ENCODE measurements at places on chromosomes 13 and 19. TPM values are rescaled to one million over a fixed set of nuclear protein-coding genes. Genes with fewer than 3 reads are reported as not detected.

GRCh38 chr13:113457510-113457909 is 4.2 kb upstream of the ADPRHL1 start:
- DNase-seq: no peak

The KLK4 gene
- not detected for total RNA-seq

DNA sequence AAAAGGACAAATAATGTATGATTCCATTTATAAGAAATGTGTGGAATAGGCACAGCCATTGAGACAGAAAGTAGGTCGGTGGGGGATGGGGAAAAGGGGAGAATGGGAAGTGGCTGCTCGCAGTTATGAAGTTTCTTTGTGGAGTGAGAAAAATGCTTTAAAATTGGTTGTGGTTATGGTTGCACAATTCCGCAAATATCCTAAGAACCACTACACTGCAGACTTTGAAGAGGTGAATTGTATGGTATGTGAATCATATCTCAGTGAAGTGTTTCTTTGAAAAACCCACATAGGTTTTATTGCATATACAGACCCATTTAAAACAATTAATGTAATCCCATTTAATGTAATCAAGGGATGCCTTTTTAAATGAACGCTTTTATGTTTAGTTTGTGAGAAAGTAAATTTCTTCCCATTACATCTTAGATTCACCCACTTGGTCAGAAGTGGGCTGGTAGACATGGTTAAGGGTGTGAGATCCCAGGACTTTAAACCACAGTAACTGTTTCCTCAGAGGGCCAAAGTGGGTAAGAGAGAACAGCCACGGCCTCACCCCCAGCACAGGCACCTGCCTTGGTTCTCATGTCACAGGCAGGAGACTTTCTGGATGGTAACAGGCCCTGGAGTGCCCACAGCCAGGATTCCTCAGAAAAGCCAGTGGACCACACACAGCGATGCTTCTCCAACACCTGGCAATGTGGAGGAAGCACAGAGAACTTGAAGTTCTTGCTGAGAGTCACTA is 119.3 kb upstream of the GJB6 start:
- DNase-seq: no peak

GRCh38 chr13:60837806-60838205 is 440.8 kb downstream of the TDRD3 start:
- DNase-seq: no peak

GRCh38 chr19:47331931-47332547 is at the start of gene C5AR2:
Gene C5AR2 (plus strand): TSS chr19:47332175. CDS start chr19:47340800, 8,625 bp downstream.
- DNase-seq: no peak

The CACNA1A gene
- 0.51 TPM for total RNA-seq

DNA sequence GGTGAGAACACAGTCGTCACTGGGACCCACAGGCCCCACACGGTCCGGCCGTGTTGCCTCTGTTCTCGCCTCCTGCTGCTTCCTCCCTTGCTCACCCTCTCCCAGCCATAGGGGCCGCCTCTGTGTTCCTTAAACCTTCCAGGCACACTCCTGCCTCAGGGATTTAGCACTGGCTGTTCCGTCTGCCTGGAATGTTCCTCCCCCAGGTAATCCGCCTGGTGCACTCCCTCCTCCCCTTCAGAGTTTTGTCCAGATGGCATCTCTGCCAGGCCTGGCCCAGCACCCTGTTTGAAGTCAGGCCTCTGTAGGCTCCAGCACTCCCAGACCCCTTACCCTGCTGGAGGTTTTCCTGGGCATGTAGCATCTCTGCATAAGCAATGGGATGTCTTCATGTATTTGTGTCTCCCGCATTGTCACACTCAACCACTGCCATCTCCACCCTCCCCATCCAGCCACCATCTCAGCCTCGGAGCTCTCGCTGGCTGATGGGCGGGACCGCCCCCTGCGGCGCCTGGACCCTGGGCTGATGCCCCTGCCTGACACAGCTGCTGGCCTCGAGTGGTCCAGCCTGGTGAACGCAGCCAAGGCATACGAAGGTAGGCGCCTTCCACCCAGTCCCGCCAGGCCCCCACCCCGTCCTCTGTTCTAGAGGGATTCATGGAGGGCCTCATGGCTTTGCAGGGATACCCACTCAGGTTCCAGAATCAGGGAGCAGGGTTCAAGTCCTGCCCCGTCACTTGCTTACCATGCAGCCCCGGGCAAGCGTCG is 25.9 kb downstream of the DPF1 start:
- no peak for DNase-seq

The NUMBL gene
- 16.7 TPM for total RNA-seq

- no peak for DNase-seq
Measured at GRCh38 chr13:50711996-50712395, 131.5 kb downstream of the DLEU7 start.

GRCh38 chr19:2543463-2544442 is 67.8 kb downstream of the GADD45B start:
- peak; percentile 93 for DNase-seq

DNA sequence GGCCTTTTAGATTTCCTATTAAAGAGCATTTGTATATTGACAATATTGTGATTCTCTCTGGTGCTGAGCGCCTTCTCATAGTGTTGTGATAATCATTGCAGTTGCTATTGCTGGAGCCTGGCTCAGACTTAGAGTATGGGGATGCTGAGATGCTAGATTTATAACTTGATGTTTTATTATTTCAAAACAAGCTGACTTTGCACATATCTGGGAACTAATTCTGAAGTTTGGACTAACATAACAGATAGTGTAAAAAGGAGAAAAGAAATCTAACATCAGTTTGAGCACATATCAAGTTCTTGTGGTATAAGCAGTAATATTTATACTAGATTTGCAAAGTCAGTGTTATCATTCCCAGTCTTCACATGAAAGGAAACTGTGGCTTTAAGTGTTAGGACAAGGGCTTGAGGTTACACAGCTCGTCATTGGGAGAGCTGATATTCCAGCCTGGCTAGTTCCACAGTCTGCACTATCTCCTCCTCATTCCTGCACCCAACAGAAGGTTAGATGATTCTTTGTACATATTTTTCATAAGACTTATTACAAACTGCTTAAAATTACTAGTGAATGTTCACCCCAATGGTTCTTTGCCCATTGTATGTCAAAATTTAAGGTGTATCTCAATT is 279.8 kb downstream of the MTUS2 start:
- DNase-seq: no peak

DNA sequence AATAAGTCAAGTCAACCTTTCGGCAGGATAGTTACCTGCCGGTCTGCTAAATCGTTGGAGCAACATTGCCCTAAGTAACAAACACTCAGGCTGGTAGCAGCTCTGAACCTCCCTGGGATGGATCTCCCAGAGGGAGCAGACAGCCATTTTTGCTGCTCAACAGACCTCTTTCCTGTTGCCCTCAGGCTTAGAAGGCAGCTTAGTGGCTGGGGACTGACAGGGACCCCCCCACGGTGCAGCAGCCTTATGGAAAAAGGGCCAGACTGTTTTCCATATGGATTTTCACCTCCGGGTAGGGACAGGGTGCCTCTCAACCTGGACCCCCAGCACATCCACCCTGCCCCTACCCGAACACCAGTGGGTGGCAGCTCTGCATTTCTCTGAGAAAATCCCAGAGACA is 49.7 kb downstream of the UBL3 start:
- DNase-seq: no peak

DNA sequence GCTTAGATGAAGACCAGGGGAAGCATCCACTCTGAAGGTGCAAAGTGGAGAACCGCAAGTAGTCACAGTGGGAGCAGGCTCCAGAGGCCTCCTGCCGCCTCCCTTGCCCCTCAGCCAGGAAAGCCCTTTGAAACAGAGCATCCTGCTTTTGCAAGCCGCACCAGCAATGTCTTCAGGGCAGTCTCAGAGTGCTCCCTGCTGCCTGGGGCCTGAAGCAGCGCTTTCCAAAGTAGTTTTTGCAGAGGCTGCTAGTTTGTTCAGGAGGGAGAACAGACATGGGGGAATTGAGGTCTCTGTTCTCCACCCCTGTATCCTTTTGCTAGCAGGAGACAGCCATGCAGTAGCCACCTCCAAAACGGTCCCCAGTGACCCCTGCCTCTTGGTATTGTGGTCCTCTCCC is 15.8 kb upstream of the POP4 start:
- no peak for DNase-seq

The OR4F17 gene
- total RNA-seq: not detected

- DNase-seq: peak; percentile 93
Measured at GRCh38 chr19:47663911-47664771, 49.1 kb upstream of the EHD2 start.

GRCh38 chr13:39618561-39618960 is 15.6 kb upstream of the LHFPL6 start:
- DNase-seq: no peak

GRCh38 chr19:7595466-7596133 is at the start of gene CAMSAP3:
Gene CAMSAP3 (plus strand): TSS chr19:7595863. CDS start chr19:7596003, 140 bp downstream.
- no peak for DNase-seq

- DNase-seq: no peak
Measured at GRCh38 chr13:73351730-73352129, 292.9 kb downstream of the KLF5 start.

- DNase-seq: no peak
Measured at GRCh38 chr13:114153485-114154080, 21.2 kb upstream of the RASA3 start.

GRCh38 chr13:36244073-36244472 is 29.7 kb upstream of the SOHLH2 start:
- DNase-seq: no peak

DNA sequence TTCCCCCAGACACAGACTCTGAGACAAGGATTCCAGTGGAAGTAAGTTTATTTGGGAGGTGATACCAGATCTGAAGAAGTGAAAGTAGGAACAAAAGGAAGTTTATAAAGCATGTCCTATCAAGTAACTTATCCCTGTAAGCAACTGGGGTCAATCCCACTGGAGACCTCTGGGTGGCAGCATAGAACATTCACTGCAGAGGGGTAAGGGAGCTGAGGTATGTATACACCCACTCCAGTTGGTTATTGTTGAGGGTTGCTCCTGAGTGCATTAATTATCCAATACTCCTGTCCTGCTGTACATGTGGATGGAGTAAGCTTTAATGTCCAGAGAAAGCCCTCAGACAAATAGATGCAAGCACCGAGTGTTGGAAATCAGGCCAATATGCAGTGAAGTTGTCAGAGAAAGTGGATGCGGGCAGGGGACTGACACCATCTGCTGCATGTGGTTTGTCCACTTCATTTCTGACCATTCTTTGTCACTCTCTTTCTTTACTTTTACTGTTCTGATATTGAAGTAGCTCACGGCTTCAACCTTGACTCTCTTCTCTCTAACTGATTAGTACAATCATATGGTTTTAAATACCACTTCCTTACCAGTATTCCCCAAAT is 46.7 kb downstream of the NOTCH3 start:
- DNase-seq: no peak

The GADD45B gene
- total RNA-seq: 48.7 TPM

The CEACAM16 gene
- total RNA-seq: not detected

DNA sequence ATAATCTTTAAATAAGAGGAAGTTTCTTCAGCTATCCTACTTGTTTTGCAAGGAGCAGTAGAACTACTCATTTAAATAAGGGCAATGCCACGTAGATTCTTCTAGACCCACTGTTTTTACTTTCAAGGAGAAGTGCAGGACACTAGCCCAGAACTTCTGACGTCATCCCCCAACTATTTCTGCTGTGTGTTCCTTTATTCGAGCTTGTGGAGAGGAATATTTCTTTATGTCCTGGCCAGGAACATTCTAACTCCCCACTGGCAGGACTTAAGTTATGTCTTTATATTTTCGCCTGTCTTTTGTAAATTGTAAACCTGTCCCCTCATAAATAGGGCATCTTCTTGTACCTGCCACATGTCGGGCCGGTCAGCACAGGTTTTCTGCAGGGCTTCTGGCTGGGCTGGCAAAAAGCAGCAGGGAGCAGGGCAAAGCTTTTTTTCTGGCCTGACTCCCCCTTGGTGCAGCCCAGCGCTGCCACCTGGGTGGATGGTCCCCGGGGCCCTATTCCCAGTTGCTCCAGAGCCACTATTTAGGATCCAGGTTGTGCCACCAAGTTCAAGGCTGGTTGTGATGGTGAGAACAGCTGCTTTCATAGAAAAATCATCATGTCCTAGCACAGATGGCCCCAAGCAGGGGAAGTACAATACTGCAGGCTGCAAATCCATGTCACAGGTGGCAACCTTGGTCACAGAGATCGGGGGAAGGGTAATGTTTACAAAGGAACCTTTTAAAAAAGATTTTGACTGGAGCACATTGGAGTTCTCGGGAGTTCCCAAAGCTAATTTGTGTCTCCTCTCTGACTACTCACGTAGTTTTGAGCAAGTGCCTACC is 1.8 kb downstream of the MBNL2 start:
- DNase-seq: peak; percentile 59

- no peak for DNase-seq
Measured at GRCh38 chr19:42596391-42597072, 1.8 kb upstream of the CEACAM8 start.

The ZNF99 gene
- total RNA-seq: not detected

DNA sequence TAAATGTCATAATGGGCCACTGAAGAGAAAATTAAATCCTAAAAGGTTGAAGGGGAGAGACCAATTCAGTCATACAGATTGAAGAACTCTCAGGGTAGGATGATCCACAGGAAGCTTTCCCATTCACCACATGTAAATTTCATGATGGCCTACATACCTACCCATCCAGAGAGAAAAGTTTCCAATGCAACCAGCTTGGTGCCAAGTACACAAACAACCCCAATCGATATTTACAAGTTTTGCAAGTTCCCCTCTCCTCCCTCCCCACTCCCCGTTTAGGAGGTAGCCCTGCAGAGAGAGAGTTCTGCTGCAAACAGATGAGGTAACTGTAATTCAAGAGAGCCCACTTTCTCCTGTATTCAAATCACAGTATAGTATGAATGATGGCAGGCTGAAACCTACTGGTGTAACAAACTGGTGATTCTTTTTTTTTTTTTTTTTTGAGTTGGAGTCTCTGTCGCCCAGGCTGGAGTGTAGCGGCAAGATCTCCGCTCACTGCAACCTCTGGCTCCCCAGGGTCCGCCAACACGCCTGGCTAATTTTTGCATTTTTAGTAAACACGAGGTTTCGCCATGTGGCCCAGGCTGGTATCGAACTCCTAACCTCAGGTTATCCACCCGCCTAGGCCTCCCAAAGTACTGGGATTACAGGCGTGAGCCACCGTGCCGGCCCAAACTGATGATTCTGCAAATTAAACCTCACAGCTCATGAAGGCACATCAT is 14.4 kb downstream of the FOXO1 start:
- no peak for DNase-seq

- DNase-seq: no peak
Measured at GRCh38 chr13:34722922-34723321, 219.1 kb upstream of the NBEA start.

- no peak for DNase-seq
Measured at GRCh38 chr19:11338569-11339253, 746 bp downstream of the RAB3D start.

DNA sequence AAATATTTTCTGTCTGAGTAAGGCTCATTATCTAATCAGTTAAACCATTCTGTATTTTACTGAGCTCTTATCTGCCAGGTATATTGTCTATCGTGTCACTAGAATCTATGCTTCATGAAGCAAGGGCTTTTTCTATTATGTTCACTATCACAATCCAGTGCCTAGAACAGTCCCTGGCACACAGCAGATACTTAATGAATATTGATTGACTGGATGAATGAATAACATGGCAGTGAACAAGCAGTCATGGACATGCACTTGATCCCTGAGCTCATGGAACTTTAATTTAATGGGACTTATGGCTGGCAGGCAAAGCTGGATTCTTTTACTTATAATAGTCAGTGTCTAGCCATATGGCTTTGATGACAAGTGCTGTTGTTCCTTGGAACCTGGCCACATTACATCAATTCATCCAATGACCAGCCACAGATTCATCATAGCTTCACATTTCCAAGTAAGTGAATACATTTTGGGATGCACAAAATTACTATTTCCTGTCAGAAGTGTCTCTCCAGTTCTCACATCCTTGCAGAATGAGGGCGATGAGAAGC is 214.8 kb downstream of the COG6 start:
- DNase-seq: no peak
